ENCODE measurements at places on chromosomes 13 and 19.
A peak's percentile ranks its signal among the peaks of the same experiment; 100 is the strongest.

DNA sequence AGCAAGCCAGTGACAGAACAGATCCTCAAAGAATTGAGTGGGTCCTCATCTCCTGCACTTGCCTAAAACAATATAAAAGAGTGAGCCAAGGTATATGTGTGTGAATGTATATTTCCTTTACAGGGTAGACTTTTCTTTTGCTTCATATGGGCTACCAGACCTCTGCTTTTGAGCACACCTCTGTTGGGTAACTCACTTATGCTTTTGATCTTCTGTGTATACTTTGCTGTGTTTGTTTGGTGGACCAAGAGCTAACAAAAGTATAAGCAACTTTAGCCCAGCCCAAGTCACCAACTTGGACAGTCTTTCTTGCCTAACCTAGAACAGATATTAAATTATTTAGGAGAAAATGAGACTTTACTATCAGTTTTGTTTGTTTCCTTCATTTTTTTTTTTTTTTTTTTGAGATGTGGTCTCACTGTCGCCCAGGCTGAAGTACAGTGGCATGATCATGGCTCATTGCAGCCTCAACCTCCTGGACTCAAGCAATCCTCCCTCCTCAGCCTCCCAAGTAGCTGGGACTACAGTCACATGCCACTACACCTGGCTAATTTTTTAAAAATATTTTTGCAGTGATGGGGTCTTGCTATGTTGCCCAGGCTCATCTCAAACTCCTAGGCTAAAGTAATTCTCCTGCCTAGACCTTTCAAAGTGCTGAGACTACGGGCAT, 513.1 kb downstream of the DCT start:
- DNase-seq, result no peak

DNA sequence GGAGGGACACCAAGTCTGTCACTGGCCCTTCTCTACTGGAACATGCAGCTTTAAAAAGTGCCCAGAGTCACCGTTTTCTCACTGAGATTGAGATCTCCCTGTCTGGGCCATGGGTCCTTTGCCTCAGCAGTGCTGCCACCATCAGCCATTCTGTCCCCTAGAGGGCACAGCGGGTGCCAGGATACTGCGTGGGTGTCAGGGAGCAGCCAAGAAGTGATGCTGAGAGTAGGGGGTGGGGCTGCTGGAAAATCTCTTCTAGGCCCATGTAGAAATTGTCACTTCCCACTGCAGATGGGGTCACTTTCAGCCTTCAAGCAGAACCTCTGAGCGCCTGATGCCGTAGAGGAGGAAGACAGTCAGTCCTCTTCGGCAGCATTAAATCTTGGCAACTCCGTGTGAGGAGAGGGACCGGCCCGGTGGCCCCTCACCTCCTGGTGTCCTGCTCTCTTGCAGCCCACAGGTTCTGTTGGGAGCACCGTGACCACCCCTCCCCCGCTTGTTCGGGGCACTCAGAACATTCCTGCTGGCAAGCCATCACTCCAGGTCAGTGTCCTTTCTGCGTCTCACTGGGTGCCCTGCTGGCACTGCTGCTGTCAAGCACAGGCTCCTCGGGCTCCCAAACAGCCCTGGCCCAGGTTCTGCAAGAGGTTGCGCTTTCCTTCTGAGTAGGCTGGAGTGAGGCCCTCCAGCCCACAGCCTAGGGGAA, 21.4 kb downstream of the TSSK6 start:
- DNase-seq, result no peak

GRCh38 chr13:40480012-40480914, 186.2 kb downstream of the FOXO1 start:
- DNase-seq, result no peak

GRCh38 chr13:106425661-106426060, 109.8 kb downstream of the EFNB2 start:
- no peak for DNase-seq

DNA sequence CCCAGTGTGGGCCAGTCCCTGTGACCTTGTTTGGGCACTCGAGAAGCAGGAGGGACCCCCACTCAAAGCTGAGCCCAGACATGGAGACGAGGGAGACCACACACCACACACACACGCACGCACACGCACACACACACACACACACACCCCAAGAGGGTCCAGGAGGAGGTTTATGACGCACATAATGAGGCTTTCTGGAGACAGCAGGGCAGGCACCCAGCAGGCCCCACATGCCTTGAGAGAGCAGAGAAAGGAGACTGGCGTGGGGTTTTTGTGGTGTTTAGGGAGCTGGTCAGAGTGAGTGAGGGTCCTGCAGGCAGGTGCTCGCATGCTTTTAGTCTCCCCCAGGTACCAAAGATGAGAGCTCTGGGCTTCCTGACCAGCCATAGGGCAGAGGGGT, 42.4 kb downstream of the GPR12 start:
- DNase-seq, result no peak

GRCh38 chr19:10417541-10418234, 2.6 kb upstream of the PDE4A start:
- DNase-seq, result no peak

DNA sequence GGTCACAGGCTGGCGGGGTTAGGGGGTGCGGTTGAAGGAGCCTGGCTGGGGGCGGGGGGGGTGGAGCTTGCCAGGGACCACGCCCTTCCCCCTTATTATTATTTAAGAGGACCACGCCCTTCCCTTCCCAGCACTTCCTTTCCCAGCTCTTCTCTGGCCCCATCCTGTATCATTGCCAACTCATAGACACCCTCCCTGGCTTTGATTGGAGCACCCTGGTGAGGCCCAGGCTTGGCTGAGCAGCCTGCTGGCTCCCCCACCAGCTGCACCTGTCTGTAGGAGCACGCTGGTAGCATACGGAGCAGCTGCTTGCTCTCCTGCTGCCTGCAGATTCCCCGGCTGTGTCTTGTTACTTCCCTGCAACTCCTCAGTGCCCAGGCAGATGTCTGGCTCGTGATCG, 62.5 kb upstream of the PDX1 start:
- DNase-seq, result no peak

DNA sequence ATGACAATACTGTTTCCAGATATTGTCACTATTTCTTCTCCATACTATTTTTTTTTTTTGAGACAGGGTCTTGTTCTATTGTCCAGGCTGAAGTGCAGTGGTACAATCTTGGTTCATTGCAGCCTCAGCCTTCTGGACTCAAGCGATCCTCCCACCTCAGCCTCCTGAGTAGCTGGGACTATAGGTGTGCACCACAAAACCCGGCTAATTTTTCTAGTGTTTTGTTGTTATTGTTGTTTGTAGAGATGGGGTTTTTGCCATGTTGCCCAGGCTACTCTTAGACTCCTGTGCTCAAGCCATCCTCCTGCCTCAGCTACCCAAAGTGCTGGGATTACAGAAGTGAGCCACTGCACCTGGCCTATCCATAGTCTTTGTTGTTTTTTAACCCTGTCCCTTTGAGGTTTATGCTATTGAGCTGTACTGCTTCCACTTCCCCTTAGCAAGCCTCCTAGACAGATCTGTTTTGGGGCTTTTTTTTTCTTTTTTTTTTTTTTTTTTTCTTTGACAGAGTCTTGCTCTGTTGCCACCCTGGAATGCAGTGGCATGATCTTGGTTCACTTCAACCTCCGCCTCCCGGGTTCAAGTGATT, 27.6 kb upstream of the MAP3K10 start:
- DNase-seq, result no peak

DNA sequence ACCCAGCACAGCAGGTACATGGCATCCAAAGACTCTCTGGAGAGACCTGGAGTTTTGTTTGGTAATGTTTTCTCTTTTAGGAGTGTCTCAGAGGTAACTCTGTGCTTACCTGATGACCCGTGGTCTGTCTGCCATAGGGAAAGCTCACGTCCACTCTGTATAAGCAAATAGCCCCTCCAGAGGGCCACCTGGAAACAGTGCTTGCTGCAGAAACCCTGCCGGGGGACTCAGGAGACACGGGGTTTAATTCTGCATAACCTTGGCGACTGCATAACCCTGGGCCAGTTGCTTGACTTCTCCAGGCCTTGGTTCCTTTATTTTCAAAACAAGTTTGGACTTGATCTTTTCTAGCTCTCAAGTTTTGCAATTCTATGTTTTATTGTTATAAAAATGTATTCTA, 187.2 kb upstream of the SOX1 start:
- no peak for DNase-seq

- DNase-seq, result no peak
Measured at GRCh38 chr19:13869281-13869680, 7.7 kb upstream of the NANOS3 start.

- no peak for DNase-seq
Measured at GRCh38 chr13:100917011-100917410, 242.4 kb upstream of the TMTC4 start.

DNA sequence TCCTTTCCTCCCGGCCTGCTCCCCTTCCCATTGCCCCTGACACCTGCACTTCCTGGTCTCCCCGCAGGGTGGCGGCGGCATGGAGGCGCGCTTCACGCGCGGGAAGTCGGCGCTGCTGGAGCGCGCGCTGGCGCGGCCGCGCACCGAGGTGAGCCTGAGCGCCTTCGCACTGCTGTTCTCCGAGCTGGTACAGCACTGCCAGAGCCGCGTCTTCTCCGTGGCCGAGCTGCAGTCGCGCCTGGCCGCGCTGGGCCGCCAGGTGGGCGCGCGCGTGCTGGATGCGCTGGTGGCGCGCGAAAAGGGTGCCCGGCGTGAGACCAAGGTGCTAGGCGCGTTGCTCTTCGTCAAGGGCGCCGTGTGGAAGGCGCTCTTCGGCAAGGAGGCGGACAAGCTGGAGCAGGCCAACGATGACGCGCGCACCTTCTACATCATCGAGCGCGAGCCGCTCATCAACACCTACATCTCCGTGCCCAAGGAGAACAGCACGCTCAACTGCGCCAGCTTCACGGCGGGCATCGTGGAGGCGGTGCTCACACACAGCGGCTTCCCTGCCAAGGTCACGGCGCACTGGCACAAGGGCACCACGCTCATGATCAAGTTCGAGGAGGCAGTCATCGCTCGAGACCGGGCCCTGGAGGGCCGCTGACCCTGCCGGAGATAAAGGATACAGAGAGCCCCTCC, 1.7 kb downstream of the TRAPPC5 start:
- no peak for DNase-seq

DNA sequence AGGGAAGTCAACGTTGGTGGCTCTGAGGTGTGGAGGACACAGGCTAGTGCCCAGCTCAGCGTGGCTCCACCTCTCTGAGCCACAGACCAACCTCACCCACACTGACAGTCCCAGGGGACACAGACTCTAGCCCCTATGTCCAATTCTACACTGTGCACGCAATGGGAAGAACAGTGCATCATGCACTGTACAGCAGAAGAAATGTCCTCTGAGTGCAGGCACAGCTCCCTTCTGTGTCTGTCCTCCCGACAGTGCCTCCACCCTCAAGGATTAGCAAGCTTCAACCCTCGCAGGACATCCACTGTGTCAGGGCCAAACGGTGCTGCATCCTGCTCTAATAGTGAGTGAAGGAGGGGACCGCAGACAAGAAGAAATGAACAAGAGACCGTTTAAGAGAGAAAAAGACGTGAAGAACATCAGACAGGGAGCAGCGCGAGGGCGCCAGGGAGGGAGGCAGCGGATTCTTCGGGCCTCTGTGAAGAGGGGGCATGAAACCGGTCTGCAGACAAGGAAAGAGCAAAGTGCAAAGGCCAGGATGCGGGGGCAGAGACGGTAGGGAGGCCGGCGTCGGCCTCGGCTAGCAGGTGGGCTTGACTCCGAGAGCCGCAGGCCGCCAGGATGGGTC, 681 bp downstream of the ZNF837 start:
- no peak for DNase-seq

- DNase-seq, result no peak
Measured at GRCh38 chr19:4376671-4376990, 23.7 kb downstream of the SH3GL1 start.

- no peak for DNase-seq
Measured at GRCh38 chr13:101025519-101025918, 350.9 kb upstream of the TMTC4 start.

- DNase-seq, result peak; percentile 99
Measured at GRCh38 chr19:9945319-9945966, 9.1 kb upstream of the OLFM2 start.

- DNase-seq, result peak; percentile 18
Measured at GRCh38 chr19:38596057-38596981, 21.4 kb downstream of the MAP4K1 start.

DNA sequence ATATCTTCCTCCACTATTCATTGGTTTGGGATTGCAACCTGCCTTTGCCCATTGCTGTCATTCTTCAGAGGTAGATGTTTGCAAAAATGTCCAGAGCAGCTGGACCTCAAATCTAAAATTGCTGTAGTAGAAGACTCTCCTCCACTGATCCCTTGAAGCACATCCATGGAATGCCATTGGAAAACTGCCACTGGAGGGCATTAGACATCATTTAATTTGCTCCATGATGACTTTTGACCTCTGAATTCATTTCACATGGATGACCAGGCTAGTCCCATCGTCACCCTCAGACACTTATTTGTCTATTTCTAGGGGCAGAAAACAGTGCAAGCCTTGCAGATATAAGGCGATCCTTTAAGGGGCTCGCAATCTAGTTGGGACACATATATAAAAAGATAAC, 33.9 kb upstream of the FLT1 start:
- peak; percentile 49 for DNase-seq

GRCh38 chr19:35219008-35219407, 9.5 kb downstream of the FAM187B start:
- no peak for DNase-seq

GRCh38 chr13:109874484-109875454, 88.4 kb upstream of the IRS2 start:
- peak; percentile 41 for DNase-seq
